ENCODE measurements at places on chromosomes 6 and 20.

DNA sequence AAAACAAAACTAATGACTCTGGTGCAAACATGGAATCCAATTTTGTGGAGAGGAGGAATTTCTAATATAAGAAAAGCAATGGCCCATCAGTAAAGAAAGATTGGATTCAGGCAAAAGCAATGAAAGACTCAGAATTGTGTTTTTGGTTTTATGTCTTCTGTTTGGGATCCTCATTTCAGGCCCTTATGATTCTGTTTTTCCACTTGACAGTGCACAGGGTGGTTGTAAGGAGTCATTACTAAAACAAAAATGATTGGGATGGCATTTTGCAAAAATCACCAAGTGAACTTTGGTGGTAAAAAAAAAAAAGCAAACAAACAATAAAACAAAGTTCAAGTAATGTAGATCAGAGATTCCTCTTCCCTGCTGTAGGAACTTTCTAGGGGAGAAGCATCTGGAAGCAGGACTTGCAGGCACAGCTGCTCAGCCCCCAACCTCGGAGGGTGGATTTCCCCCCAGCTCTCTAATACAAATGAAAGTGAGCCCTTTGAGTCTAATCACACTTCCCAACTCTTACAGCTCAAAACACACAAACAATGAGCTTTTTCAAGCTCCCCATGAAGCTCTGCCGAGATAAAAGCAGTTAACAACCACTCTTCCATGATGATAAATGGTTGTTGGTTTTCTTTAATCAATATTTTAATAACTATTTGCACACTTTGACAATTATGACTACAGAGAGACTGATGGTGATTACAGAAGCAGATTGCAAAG is 177.7 kb downstream of the ZDHHC14 start:
- DNase-seq, result no peak

DNA sequence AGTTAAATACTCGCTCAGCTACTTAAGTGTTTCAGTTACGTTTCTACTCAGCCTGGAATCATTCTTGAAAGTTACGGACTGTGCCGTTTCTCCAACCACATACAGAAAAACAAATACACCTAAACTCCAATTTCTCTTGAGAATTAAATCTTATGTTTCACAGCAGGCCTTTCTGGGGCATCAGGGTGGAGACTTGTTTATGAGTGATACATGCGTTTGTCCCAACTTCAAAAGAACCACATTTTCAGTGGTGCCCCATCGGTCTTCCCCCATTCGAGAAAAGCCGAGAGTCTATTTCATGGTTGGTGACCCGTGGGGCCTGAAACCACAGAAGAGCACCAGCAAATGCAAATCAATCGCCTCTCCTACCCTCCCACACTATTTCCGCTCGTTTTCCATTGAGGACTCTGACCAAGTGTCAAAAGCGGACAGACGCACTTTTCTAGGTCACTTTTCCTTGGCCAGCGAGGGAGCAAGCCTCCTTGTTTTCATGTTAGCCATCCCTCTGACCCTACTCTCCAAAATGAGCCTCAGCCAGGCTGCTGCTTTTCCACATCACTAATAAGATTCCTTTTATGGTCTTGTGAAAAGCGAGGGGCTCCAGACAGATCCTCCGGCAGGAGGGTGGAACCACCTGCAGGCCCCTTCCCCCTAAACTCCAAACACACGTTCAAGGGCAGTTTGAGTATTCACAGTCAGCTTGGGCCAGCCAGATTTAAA is 3.1 kb downstream of the JAG1 start:
- DNase-seq, result no peak

GRCh38 chr6:12026120-12026519 is 14.0 kb downstream of the HIVEP1 start:
- DNase-seq, result no peak

- no peak for DNase-seq
These were observed 347.5 kb upstream of the CITED2 start for GRCh38 chr6:139721954-139722353.

GRCh38 chr6:154125421-154125820 is 86.4 kb downstream of the OPRM1 start:
- DNase-seq, result no peak

GRCh38 chr20:9300534-9300933 is 213.9 kb upstream of the LAMP5 start:
- DNase-seq, result no peak

DNA sequence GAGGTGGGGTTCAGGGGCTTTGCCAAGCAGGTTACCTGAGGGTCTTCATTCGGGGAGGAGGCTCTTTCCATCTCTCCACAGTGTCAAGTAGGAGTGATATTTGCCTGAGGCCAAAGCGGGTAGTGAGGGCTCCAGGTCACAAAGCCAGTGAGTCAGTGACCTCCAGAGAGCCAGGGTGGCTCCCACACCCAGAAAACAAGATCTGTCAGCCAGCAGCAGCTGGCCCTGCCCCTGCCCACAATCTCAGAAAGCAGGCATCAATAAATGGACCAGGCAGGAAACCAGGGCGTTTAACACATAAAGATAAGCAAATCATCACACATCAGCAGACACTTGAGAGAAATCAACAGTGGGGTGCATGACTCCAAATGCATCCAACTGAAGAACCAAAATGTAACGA is 250.8 kb downstream of the CDH26 start:
- DNase-seq, result no peak

GRCh38 chr6:135282395-135282794 is 101.3 kb downstream of the MYB start:
- no peak for DNase-seq

GRCh38 chr20:23679133-23680092 is 9.4 kb downstream of the CST4 start:
- no peak for DNase-seq

GRCh38 chr6:44514576-44515193 is 127.2 kb downstream of the CDC5L start:
- no peak for DNase-seq

DNA sequence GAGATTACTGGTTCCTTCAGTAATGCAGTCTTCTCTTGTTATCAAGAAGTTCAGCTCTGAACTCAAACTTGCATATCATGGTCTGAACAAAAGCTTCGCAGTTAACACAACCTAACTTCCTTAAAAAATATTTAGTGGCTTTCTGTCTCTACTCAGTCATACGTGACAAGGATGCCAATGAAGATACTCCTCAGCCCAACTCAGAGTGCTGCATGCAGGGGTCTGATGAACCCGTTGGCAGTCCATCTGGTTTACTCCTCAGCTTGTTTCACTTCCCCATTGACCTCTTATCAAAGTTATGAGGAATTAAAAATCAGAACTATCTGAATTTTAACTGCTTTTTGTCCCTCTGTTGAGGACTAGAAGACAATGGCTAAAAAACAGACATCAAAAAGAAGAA is 56.6 kb upstream of the RIN2 start:
- DNase-seq, result no peak
